MM.1S (cell line): ENCODE measurements at places on chromosomes 12 and 14.
A peak's percentile ranks its signal among the peaks of the same experiment; 100 is the strongest.

- DNase-seq: no peak
Measured at GRCh38 chr14:67933266-67933665, 113.7 kb downstream of the RAD51B start.

GRCh38 chr14:96117101-96117897 lies 78.1 kb downstream of the C14orf132 start:
- no peak for DNase-seq

DNA sequence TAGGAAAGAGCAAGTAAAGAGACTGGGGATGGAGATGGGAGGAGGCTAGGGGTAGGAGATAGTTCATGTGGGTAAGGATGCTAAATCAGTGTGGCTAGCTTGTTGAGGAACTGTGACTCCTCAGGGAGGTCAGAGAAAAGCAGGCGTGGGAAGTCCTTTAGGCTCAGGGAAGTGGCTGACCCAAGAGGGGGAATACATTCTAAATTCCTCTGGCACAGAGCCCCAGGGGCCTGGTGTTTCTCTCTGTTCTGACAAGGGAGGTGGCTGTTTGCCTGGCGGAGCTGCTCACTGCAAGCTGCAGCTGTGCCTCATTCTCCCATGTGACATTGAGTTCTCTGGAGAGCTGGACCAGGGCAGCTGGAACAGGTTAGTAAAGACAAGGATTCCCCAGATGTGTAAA lies 152.2 kb upstream of the SLC38A2 start:
- DNase-seq: no peak

DNA sequence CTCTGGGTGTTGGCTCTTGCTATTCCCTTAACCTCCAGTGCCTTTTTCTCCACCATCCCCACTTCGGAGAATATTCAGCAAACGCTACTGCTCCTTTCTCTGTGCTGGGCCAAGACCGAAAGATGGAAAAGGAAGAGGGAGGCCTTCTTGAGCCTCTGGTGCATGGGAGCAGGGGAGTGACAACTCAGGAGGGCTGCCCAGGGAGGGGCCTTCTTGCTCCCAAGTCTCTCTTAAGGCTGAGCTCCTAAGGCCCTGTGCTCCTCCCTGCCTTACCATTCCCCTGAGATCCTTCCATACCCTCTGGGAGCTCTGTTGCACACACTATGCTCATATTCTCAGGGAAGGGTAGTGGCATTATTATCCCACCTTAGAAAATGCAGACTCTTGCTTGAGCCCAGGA lies 34.9 kb downstream of the SH2B3 start:
- no peak for DNase-seq

DNA sequence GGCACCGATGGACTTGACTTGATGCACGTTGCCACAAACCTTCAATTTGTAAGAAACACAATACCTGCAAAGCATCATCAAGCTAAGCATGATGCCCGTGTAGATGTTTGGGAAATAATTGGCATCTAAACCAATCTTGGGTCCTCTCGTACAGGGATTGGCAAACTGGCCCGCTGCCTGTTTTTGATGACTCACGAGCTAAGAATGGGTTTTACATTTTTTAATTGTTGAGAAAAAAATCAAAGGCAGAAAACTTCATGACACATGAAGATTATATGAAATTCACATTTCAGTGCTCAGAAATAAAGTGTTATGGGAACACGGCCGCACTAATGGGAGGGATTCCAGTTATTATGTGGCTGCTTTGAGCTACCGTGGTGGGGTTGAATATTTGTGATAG lies 10.9 kb downstream of the MTA1 start:
- no peak for DNase-seq

GRCh38 chr14:96205059-96205977 lies 679 bp downstream of the BDKRB2 start:
- DNase-seq: no peak

- no peak for DNase-seq
Measured at GRCh38 chr14:63573581-63573980, 30.4 kb upstream of the PPP2R5E start.

DNA sequence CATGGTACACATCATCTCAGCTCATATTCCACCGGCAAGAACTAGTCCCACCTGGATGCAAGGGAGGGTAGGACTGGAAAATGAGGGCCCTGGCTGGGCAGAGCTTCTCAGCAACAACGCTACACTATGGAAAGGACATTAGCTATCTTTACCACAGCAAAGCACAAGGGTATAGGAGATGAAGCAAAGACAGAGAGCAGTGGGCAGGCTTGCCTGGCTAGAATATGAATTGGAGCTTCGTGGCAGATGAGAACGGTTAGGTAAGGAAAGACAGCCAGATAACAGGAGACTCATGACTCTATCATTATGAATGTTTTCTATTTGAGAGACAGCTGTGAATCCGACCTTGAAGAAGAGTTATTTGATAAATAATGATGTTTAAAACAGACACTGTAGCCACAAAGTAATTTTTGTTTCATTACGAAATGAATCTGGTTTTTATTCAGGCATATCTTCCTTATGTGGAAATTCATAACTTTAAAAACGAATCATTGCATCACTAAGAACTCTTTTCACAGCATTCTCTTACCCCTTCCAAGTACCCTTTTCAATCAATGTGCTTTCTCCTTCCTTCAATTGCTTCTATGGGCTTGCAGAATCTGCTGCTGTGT lies 59.1 kb upstream of the PCED1B start:
- DNase-seq: no peak

GRCh38 chr12:124588751-124589267 lies 21.4 kb upstream of the NCOR2 start:
- DNase-seq: no peak

GRCh38 chr14:25658988-25659387 lies 609.0 kb upstream of the STXBP6 start:
- DNase-seq: no peak

DNA sequence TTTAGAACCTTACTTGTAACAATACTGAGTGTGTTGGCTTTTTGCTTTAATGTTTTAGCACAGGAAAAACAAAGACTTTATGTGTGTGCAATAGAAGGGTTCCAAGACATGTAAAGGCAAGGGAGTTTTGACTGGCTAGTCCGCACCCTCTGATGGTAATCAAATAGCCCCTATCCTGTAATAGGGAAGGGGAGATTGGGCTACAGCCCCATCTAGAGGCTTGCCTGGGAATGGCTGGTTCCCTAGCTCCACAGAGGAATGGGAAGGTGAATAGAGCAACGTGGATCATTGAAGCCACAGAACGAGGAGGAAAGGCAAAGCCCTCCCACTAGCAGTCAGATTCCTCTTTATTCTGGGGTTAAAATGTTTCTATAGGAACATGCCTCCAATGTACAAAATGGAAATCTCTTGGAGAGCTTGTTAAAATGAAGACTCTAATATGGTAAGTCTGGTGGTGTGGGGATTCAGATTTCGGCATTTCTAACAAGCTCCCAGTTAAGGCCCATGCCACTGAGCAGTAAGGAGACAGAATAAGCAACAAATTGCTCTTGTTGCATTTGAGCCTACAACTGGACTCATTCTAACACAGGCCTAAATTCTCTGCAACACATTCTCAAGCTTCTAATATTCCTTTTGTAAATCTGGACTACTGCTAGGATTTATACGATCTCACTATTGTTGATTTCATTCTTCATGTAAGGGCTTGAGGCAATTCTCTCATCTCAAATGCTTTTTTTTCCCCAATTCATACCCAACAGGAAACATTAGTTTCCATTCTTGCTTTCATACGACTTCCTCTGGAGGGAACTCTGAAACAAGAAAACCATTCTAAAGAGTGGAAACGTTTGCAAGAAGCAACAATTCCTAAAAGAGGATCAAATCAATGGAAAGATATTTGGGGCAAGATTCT lies 57.1 kb downstream of the NIN start:
- no peak for DNase-seq

- DNase-seq: no peak
Measured at GRCh38 chr12:107179871-107180270, 86.5 kb upstream of the CRY1 start.

DNA sequence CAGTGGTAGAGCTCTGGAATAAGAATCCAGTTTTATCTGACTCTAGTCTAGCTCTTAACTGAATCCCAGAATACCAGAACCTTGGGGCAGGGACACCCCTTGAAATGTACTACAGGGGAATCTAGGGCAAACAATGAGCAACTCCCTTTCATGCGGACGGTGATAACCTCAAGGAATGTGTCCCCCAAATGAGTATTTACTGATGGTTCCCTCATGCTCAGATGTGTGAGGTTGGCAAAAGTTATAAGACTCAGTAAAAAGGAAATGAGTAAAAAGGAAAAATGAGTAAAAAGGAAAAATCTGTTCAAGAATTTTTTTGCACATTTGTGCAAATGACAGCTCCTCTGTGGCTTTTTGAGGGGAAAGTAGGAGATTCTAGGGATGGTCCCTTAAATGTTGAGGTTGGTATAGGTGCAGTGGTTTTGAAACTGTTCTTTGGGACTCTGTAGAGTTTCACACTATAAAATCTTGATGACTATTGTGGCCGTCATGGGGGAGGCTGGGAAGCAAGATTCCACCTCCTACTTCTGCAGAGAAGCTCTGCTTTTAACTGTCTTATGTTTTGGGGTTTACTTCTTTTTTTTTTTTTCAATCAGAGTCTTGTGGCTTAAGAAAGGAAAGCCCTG lies 58.6 kb downstream of the NRXN3 start:
- no peak for DNase-seq

DNA sequence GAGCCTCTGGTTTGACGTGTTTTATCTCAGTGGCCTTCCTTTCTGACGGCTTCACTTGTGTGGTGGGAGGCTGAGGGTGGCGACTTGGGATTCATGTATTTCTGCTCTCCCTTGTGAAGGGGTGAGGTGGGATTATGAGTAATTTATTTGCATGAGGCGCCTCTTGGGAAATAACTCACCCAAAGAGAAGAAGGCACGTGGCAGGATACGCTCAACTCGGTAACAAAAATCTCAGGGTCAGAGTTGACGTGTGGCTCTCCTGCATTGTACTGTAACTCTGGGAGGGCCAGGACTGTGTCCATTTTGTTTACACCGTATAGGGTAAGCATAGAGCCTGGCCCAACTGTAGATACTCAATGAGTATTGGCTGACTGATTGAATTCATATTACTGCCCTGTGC lies 14.6 kb upstream of the C1S start:
- no peak for DNase-seq

- no peak for DNase-seq
Measured at GRCh38 chr14:90096566-90096965, 34.8 kb downstream of the KCNK13 start.

- no peak for DNase-seq
Measured at GRCh38 chr14:55075628-55076175, 24.3 kb downstream of the MAPK1IP1L start.

- no peak for DNase-seq
Measured at GRCh38 chr12:76622351-76622750, 62.8 kb upstream of the OSBPL8 start.

DNA sequence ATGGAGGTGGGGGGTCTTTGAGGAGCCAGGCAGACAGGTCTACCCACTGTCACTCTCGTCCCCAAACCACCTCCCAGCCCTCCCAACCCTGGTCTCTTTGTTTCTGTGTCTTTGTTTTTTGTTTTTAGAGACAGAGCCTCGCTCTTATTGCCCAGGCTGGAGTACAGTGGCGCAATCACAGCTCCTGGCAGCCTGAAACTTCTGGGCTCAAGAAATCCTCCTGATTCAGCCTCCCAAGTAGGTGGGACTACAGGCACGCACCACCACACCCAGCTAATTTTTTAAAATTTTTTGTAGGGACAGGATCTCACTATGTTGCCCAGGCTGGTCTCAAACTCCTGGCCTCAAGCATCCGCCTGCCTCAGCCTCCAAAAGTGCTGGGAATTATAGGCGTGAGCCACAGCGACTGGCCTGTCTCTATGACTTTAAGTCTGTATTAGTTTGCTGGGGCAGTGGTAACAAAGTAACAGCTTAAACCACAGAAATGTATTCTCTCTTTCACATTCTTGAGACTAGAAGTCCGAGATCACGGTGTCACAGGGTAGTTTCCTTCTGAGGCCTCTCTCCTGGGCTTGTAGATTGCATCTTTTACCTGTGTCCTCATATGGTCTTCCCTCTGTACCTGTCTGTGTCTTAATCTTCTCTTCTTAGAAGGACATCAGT lies 26.1 kb downstream of the DTX1 start:
- peak; percentile 34 for DNase-seq

- DNase-seq: no peak
Measured at GRCh38 chr14:94685681-94686485, 73.7 kb downstream of the SERPINA3 start.

GRCh38 chr12:100733817-100734593 lies 60.6 kb upstream of the ANO4 start:
- no peak for DNase-seq

GRCh38 chr12:77374673-77375072 lies 309.3 kb upstream of the E2F7 start:
- DNase-seq: no peak

DNA sequence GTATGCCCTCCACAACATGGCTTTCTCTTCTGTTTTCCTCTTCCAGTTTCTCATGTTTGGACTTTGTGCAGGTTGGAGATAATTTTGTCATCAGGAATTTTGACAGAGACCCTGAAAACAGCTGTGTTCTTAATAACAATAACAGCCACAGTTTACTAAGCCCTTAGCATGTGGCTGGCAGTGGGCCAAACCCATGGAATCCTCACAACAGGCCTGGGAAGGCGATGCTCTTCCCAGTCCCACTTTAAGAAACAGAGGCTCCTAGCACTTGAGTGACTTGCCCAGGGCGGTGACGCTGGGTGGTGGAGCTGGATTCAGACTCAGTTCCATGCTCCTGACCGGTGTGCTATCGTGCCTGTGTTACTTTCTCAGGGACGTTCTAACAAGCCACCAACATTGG lies 20.1 kb upstream of the PLEKHG3 start:
- DNase-seq: no peak

DNA sequence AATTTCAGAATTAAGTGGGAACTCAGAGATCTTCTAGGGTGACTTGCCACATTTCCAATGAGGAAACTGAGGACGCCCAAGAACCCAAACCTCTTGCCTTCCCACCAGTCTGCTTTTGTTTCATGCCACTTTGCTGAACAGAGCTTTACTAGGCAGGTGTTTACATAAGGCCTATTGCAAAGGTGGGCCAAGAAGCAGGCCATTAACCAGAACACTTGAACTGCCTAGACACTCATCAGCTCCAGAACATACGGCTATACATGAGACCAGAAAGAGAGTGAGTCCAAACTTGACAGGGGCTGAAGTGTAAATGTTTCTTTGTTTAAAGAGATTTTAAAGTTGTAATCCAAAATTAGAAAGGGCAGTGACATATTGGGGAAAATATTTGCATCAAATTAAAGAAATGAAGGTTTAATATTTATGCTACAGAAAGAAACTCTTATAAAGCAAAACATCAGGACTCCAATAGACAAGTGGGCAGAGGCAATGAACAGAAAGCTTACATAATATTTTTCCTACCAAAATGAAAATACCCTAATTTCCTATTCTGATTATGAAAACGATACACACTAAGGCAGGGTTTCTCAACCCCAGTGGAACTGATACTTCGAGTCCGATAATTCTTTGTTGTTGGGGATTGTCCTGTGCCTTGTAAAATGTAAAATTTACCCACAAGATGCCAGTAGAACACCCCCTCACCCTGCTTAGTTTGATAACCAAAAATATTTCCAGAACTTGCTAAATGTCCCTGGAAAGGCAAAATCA lies 11.7 kb downstream of the BATF start:
- DNase-seq: no peak

- DNase-seq: no peak
Measured at GRCh38 chr12:69886109-69886508, 61.1 kb downstream of the MYRFL start.

- no peak for DNase-seq
Measured at GRCh38 chr12:96365604-96366380, 34.4 kb downstream of the CDK17 start.

- DNase-seq: no peak
Measured at GRCh38 chr14:102777711-102778337, 575 bp downstream of the TRAF3 start.

GRCh38 chr14:64879635-64880220 lies at the start of gene SPTB:
TSS of gene SPTB (minus strand) at chr14:64879907. CDS start at chr14:64823094, 56,813 bp downstream.
- DNase-seq: peak; percentile 58

- no peak for DNase-seq
Measured at GRCh38 chr14:103880348-103881267, 33.2 kb upstream of the PPP1R13B start.
